ENCODE measurements at places on chromosomes 5 and 9.

GRCh38 chr5:532521-533242 is 8.4 kb upstream of the SLC9A3 start:
- no peak for DNase-seq

GRCh38 chr5:134131165-134131564 is 16.7 kb downstream of the TCF7 start:
- DNase-seq: no peak

GRCh38 chr9:87885484-87886189 is 3.0 kb downstream of the SPATA31E1 start:
- DNase-seq: no peak

DNA sequence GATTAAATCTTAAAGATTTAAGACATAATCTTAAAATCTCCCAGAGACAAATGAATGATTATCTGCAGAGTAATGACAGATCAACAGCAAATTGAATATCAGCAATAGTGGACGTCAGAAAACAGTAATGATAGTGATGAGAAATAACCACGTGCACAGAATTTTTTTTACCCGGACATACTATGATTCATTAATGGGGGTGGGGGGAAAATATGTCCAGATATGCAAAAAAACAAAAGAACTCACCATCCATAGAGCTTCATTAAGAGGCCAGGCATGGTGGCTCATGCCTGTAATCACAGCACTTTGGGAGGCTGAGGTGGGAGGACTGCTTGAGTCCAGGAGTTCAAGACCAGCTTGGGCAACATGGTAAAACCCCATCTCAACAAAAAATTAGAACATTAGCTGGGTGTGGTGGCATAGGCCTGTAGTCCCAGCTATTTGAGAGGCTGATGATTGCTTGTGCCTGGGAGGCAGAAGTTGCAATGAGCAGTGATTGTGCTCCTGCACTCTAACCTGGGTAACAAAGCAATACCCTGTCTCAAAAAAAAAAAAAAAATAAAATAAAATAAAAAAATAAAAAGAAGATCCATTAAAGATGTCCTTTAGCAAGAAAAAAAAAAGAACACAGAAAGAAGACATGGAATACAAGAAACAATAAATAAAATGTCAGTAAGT is 30.9 kb upstream of the SHOC1 start:
- DNase-seq: no peak

DNA sequence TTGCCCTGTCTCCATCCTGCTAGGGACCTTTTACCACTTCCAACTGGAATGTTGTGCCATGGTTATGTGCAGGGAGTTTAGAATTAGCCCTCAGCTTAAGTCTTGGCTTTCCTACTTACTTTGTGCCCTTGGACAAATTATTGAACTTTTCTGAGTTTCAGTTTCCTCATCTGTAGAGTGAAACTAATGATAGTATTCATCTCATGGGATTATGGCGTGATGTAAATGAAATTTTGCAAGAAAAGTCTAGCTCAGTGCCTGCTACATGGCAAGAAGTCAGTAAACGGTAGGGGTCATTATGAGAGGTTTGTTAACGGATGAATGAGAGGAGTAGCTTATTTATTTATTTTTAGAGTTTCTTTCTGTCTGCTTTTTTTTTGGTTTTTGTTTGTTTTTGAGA is 1.8 kb downstream of the MVB12B start:
- DNase-seq: no peak

- DNase-seq: no peak
Measured at GRCh38 chr5:93675460-93676450, 65.6 kb downstream of the POU5F2 start.

GRCh38 chr9:27369591-27369990 is 72.6 kb upstream of the EQTN start:
- no peak for DNase-seq
